Esophagus muscularis mucosa (tissue), 4 donors: ENCODE measurements at places on chromosomes 5 and 9.

DNA sequence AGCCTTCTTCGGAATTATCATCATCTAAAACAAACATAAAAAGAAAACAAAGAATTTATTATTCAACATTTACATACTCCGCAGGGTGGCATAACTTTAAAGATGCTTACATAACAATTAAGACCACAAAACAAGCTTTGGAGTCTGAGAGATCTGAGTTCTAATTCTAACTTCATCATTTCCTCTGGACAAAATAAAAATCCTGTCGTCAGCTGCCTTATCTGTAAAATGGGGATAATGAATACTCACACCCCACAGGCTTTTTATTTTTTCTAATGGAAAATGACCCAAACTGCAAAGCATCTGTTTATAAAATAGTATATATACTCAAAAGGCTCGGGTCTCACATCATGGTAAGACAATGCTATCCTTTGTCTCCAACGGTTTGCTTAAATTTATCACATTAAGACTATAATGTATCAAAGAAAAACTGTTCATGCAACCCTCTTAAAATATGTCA is 4.3 kb downstream of the ARRDC3 start:
- no peak for DNase-seq

GRCh38 chr9:122059955-122060324 is 33.2 kb downstream of the TTLL11 start:
- DNase-seq = no peak

GRCh38 chr5:140996060-140996459 is 29.8 kb downstream of the PCDHAC2 start:
- no peak for DNase-seq

GRCh38 chr5:149448831-149449714 is 70.0 kb upstream of the IL17B start:
- DNase-seq = no peak

DNA sequence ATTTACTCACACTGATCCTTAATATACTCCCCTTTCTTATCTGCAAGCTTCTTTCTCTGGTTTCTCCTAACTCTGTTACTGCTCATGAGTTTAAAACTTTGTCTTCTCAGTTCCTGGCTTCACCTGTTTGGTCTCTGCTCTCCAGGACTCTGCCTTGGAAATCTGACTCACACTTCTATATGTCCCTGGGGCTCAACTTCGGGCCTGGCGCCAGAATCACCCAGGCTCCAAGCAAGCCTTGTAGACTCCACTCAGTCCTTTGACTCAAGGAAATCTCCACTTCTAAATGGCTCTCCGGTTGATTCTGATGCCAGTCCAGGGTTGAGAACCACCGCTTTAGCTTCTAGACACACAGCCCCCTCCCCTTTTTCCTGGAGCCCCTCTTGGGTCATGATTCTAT is 57.8 kb downstream of the TMC1 start:
- no peak for DNase-seq

GRCh38 chr5:78624011-78624541 is 24.5 kb downstream of the LHFPL2 start:
- no peak for DNase-seq

DNA sequence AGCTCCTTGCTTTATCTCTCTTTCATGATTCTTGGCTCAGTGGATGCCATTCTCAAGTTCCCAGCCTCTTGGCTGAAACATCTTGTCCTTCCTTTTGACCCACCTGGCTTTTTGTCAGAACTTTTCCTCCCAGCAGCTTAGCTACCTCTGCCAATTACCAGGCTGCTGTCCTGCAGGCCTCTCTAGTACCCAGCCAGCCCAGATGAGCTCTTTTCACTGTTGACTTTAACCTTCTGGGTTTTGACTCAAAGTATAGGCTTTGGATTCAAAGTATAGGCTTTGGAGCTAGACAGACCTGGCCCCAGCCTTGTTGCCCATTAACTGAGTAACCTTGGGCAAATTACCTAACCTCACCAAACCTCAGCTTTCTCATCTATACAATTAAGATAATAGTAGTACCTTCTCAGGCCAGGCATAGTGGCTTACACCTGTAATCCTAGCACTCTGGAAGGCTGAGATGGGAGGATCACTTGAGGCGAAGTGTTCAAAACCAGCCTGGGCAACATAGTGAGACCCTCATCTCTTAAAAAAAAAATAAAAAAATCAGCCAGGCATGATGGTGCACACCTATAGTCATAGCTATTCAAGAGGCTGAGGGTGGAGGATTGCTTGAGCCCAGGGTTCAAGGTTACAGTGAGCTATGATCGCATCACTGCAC is 6.6 kb upstream of the TMEFF1 start:
- DNase-seq = no peak

GRCh38 chr5:103901885-103902284 is 339.3 kb upstream of the NUDT12 start:
- DNase-seq = no peak

DNA sequence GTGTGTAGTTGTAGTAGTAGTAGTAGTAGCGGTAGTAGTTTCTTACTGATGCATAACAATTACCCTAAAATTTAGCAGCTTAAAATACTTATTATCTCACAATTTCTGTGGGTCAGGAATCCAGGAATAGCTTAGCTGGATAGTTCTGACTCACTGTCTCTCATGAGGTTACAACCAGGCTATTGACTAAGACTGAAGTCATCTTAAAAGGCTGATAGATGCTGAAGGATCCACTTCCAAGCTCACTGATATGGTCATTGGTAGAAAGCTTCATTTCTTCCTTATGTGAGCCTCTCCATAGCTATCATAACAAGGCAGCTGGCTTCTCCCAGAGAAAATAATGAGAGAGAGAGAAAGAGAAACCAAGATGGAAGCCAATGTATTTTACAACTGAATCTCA is 147.5 kb upstream of the FBXL17 start:
- DNase-seq = no peak

GRCh38 chr5:40106847-40107246 is 572.9 kb upstream of the PTGER4 start:
- no peak for DNase-seq

- no peak for DNase-seq
These were observed 84.3 kb upstream of the MELK start for GRCh38 chr9:36488389-36488756.

GRCh38 chr5:175363300-175363699 is 80.7 kb downstream of the DRD1 start:
- DNase-seq = no peak

- DNase-seq = no peak
These were observed 185.4 kb downstream of the SH3GL2 start for GRCh38 chr9:17764306-17764705.

DNA sequence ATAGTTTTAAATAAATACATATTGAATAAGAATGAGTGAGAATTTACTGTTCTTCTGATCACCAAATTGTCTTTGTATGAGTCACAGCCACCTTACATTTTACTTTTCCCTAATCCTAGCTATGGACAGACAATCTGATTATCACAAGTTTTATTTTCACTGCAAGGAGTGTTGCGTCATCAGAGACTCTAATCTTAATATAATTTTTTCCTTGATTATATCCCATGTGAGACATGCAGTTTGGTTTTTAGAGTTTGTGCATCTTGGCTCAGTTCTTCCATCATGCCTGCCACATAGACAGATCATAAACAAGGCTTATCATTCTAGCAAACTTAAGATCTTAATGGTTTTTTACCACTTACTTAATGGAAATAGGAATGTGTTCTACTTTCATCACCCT is 478.5 kb upstream of the CDH18 start:
- DNase-seq = no peak

GRCh38 chr9:4922730-4923129 is 62.3 kb upstream of the JAK2 start:
- no peak for DNase-seq

- DNase-seq = no peak
These were observed 5.5 kb upstream of the ENTREP1 start for GRCh38 chr9:69319324-69320025.

DNA sequence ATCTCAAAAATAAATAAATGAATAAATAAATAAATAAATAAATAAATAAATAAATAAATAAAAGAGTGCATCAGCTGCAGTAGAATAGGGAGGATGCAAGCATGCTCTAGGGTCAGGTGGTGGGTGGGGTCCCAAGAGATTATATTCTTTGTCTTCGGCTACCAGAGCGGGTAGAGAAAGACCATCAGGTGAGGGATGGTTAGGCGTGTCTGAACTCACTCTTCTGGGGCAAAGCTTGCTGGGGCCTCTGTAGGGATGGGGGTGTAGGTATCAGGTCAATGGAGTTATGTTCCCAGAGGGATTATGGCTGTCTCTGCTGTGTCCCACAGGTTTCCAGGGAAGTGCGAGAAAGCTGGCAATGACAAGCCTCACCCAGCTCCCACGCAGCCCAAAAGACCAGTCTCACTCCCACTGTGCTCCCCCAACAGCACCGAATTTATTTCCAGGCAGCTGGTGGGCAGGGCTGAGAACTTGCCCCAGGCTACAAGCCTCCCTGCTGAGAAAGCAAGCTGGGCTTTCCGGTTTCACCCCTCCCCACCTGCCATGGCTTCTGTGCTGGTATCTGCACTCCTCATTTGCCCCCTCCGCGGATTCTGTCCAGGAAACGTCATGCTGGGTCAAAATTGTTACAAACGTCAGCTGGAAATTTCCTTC is 180.8 kb downstream of the LURAP1L start:
- DNase-seq = no peak

GRCh38 chr9:111922324-111923013 is 25.9 kb downstream of the UGCG start:
- DNase-seq = no peak

GRCh38 chr5:125660231-125660895 is 762.8 kb upstream of the GRAMD2B start:
- no peak for DNase-seq

DNA sequence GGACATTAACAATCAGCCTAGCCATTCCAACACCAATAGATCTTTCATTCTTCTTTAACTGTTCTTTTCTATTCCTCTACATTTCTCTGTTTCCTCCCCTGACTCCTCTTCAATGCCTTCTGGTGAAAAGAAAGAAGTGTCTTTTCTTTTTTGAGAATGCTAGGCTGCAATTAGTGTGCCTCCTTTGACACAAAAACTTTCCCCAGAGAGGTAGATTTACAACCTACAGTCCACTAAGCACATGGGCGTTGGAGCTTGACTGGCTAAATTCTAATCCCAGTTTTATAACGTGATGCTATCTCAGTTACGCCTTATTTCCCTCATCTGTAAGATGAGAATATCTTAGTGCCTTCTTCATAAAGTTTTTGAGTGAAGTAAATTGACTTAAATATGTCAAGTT is 16.9 kb upstream of the ANKRD55 start:
- DNase-seq = no peak

GRCh38 chr5:150782850-150783249 is 4.3 kb downstream of the SMIM3 start:
- no peak for DNase-seq

DNA sequence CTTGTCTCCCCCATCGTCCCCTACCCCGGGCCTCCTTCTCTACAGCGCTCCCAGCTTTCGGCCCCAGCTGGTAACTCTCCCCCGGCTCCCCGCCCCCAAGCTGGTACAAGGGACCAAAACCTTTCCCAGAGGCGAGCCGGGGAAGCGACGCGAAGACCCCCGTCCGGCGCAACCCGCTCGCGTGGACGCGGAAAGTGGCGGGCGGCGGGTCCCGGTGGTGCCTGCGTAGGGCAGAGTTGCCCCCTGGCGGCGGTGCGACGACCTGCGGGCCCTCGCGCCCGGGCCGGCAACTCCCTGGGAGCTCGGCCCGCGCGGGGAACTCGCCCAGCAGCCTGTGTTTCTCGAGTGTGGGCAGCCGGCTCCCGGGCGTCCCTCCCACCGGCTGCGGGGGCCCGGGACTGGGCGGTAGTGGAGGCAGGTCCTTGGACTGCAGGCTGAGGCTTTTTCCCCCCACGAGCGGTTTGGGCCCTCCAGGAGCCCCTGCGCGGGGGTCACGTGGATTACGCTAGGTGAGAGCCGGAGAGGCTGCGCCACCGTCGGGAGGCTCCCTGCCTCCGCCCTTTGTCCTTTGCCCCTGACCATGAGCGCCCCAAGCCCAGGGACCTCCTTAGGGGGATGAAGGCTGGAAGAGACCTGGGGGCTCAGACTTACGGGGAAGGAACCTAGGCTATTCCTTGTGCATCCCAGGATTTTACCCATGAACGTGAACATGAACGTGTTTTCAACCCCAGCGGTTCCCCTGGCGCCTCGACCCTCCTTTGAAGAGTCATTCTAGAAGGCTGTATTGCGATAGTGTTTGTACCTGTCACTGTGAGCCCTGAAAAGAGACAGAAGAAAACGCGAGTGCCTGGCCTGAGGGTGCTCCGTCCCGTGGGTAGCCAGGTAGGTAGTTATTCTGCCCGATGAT is 2.9 kb upstream of the FOXD1 start:
- no peak for DNase-seq

GRCh38 chr9:90365666-90366065 is 277.0 kb downstream of the DIRAS2 start:
- DNase-seq = no peak

DNA sequence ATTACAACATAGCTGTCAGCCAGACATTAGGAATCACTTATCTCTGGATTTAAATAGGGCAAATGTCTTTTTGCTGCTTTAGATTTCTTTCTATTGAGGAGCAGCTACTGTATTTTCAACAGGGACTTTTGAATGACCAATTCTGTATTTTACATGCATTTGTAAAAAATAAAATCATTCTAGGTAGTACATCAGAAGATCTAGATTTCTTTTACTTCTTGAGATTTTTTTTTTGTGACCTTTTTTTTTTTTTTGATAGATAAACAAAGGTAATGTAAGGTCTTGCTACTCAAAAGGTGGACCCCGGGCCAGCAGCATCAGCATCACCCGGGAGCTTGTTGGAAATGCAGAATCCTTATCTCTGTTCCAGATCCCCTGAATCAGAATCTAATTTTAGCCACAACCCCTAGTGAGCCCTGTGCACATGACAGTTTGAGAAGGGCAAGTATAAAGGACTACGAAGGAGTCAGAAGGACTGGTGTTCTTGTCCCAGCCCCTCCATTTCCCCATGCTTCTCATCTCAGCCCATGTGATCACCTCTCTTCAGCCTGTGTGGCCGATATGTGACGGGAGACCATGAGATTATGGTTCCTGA is 37.7 kb upstream of the CKMT2 start:
- DNase-seq = no peak

DNA sequence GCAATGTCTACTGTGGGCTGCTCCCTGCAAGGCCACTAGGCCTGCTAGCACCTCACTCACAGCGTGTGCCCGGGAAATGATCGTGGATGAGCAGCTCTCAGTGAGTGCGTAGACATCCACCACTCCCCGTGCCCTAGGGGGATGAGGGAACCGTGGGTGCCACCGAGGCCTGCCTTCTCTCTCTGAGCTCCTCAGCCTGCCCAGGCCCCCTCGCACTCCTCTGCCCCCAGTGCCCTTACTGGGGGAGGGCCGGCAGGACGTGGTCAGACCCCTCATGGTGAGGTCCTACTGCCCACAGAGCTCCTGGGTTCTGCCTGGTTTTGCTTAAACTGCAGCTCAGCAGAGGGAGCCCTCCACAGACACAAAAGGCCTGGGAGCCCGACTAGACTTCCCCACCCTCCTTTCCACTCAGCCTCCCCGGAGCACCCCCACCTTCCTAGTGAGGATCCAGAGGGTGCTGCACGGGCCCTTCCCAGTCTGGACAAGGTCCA is 220.0 kb downstream of the CACNA1B start:
- no peak for DNase-seq

- no peak for DNase-seq
These were observed 250.8 kb downstream of the SLIT3 start for GRCh38 chr5:169050146-169050571.

GRCh38 chr9:29297592-29297991 is 1724.3 kb upstream of the C9orf72 start:
- no peak for DNase-seq

GRCh38 chr5:6729386-6730310 is 16.4 kb downstream of the TENT4A start:
- no peak for DNase-seq
